ENCODE measurements at places on chromosomes 3 and 15. TPM values are rescaled to one million over a fixed set of nuclear protein-coding genes. Genes with fewer than 3 reads are reported as not detected.

DNA sequence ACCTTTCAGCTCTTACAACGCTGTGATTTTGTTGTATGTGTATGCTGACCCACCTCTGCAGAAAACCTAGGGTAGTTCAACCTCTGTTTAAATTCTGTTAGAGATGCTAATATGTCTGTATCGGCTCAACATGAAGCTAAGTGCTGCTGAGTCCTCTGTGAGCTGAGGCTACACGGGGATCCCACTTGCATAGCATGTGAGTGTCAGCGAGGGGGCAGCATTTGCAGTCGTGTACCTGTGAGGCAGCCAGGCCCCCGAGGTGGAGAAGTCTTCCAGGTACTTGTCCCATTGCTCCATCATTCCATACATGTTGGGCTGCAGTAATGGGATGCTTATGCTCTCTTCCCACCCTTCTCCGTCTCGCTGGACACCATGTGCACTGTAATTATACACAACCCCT, 3.7 kb downstream of the MKRN2OS start:
- H3K4me3 ChIP-seq, result no peak overlapping the region
- H3K27me3 ChIP-seq, result no peaks in the 10 kb centered on the region
- no peak overlapping the region for H3K27ac ChIP-seq
- no peaks in the 10 kb centered on the region for H3K36me3 ChIP-seq
- H3K4me1 ChIP-seq, result no peaks in the 10 kb centered on the region
- DNase-seq, result no peak

DNA sequence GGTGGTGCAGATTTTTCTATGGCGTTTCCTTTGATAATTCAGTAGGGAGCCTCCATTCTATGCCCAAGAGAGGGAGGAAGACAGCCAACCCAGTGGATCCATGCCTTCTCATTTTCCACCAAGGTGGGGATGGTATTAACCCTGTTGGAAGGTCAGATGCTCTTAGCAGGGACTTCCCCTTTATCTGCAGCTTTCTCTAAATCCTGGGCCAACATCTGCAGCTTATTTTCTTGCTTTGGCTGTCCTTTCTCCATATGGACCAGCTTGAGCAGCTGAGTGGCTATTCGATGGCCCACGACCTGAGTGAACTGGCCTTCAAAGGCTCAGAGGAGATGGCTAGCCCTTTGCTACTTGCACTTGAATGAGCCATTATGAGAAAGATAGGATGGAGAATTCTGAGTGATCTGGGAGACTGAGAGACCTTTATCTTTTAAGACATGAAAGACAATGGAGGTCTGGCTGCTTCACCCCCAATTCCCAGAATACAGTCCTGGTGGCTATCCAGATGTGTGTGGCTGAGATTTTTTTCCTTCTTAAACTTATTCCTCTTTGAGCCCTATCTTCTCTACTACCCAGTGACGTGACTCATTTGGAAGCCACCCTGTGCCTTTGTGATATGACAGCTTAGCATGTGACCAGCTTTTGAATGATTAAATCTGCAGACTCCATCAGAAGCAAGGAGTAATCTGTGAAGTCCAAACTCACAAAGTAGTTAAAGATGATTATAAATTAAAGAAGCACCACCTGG, 39.6 kb upstream of the TRAK1 start:
- peak overlapping the region; percentile 44 for H3K27ac ChIP-seq
- no peaks in the 10 kb centered on the region for H3K36me3 ChIP-seq
- H3K27me3 ChIP-seq, result no peaks in the 10 kb centered on the region
- no peak overlapping the region for H3K4me3 ChIP-seq

HIGD2B gene
- total RNA-seq, result not detected

FETUB gene
- not detected for total RNA-seq

DNA sequence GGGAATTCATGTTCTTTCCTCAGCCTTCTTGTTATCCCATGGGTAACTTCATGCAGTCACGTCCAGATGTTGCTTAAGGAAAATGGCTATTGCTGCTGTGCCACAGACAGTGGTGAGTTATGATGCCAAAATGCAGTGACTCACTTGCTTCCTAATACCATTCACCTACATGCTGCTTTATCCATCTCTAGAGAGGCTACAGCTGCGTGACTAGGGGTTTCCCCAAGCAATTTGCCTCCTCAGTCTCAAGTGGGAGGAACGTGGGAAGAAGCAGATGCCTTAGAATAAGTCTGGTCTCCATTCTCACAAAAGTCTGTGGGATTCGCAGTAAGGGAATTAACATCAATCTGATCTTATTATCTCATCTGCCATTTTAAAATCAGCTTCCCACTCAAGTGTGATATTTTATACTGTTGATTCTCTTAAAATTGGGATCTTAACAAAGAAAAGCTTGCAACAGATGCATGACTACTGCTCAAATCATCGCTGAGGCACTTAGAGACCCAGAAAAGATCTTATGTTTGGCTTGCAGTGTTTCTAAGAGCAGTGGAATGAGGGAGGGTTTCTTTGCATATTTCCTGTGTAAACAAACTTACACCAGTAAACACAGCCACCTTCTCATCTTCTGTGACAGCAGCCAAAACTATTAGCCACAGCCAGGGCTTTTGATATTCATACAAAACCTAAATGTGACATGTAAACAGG, 62.0 kb upstream of the ACP3 start:
- no peak overlapping the region for H3K27ac ChIP-seq
- no peaks in the 10 kb centered on the region for H3K27me3 ChIP-seq
- no peak for DNase-seq
- no peak overlapping the region for H3K4me3 ChIP-seq
- no peaks in the 10 kb centered on the region for H3K36me3 ChIP-seq

DNA sequence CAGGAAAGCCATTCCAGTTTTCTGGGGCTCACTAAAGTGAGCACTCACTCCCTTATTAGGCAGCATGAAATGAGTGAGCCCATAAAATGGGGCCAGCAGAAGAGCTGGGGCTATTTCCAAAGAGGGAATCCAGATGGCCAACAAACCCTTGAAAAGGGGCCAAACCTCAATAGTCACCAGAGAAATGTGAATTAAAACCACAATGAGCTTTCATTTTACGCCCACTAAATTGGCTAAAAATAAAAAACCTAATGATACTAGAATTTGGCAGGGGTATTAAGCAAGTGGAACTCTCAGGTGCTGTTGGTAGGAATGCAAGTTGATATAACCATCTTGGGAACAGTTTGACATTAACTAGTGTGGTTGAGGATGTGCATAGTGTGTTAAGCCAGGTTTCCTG, 42.1 kb upstream of the RAF1 start:
- DNase-seq, result no peak
- H3K27ac ChIP-seq, result no peak overlapping the region
- H3K4me3 ChIP-seq, result no peak overlapping the region
- H3K36me3 ChIP-seq, result no peaks in the 10 kb centered on the region
- H3K4me1 ChIP-seq, result no peaks in the 10 kb centered on the region
- H3K27me3 ChIP-seq, result no peaks in the 10 kb centered on the region

DNA sequence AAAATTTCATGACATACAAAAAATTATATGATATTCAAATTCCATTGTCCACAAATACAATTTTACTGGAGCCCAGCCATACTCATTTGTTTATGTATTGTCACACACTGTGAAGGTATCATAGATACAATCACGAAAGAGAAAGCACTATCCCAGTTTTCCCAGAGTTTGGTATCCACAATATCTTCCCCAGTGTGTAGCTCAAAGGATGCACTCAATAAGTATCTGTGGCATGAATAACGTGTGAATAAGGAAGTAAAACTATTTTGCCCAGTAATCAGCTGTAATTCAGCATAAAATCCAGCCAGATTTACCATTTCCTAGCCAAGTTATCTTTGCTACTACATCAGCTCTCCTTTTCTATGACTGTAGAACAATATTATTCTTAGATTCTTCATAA, 131.3 kb upstream of the KCNMB2 start:
- H3K36me3 ChIP-seq, result no peaks in the 10 kb centered on the region
- H3K4me3 ChIP-seq, result no peak overlapping the region
- H3K27ac ChIP-seq, result no peak overlapping the region
- no peaks in the 10 kb centered on the region for H3K27me3 ChIP-seq
- no peak for DNase-seq
- peaks cover 9% of the 10 kb centered on the region for H3K4me1 ChIP-seq

- no peak overlapping the region for H3K27ac ChIP-seq
- DNase-seq, result no peak
- H3K4me1 ChIP-seq, result no peaks in the 10 kb centered on the region
- no peak overlapping the region for H3K4me3 ChIP-seq
- H3K27me3 ChIP-seq, result no peaks in the 10 kb centered on the region
These were observed 133.7 kb downstream of the IGSF11 start for GRCh38 chr3:118900737-118901525.

- H3K4me3 ChIP-seq, result no peak overlapping the region
- no peaks in the 10 kb centered on the region for H3K36me3 ChIP-seq
- DNase-seq, result no peak
- no peaks in the 10 kb centered on the region for H3K4me1 ChIP-seq
These were observed 137.5 kb downstream of the OPA1 start for GRCh38 chr3:193730511-193730910.

GRCh38 chr3:100650651-100651619, 41.5 kb downstream of the ADGRG7 start:
- no peak overlapping the region for H3K4me3 ChIP-seq
- no peaks in the 10 kb centered on the region for H3K4me1 ChIP-seq
- H3K27me3 ChIP-seq, result no peaks in the 10 kb centered on the region

LZTFL1 gene
- total RNA-seq, result 22.7 TPM

GRCh38 chr3:110015231-110015963, 678.1 kb upstream of the DPPA4 start:
- no peak overlapping the region for H3K4me3 ChIP-seq
- H3K36me3 ChIP-seq, result no peaks in the 10 kb centered on the region
- H3K27ac ChIP-seq, result no peak overlapping the region
- no peaks in the 10 kb centered on the region for H3K27me3 ChIP-seq
- DNase-seq, result no peak
- peaks cover 5% of the 10 kb centered on the region for H3K4me1 ChIP-seq

All from thoracic aorta (tissue), 2 donors.